ENCODE measurements at places on chromosomes 1 and 21.
A peak's percentile ranks its signal among the peaks of the same experiment; 100 is the strongest.

DNA sequence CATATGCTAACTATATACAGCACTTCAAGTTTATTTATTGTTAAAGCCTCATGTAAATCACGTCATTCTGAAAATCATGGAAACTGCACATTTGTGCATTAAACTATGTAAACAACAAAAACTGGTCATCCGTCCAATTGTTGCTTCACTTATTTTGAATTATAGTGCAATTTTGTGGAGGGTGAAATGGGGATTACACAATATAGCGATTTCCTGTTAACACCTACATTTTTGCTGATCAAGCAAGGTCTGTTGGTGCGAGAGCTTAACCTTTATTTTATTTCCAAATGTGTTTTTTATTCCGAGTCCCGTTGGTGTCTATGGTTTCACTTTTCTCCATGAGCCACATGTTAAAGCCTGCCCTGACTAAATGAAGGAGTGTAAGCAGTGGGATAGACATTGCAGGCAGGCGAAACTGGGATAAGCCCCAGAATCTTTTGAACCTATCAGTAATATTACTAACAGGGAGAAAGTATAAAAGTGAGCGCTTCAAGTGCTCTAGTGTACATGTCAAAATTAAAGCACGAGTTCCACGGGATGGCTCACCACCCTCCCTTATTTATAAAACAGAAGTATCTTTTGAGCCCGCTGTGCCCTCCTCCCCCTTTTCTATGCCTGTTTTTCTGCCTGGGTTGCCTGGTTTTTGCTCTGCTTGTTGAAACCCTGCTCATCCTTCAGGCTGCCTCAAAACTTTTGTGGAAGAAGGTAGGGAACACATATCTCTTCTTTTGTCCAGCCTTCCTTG is 120.7 kb downstream of the NFIA start:
- DNase-seq = no peak

DNA sequence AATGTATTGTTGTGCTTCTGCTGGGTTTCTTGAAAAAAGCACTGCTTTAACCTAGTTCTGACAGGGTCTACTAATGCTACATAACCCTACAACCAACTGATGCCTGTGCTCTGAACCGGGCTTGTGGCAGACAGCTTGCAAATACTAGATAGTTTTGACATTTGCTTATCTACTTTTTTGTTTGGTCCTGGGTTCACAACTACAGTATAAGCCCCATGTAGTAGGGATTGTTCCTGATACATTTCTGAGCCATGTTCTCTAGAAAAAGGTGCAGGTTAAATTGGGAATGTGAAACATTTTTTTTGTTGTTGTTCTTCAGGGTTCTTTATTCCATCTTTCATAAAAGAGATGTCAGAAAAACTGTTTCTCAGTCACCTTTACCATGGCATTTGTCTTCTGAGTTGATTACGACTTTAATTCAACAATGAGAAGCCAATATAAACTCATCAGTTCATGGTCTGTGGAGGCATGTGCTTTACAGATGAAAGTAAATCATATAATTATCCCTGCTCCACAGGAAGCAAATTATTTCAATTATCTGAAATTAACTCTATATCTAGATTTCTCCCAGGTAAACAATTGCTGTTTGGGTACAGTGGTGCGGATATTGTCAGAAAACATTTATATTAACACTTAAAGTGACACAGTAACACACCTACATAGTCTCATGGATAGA is 22.0 kb downstream of the OLFM3 start:
- DNase-seq = no peak

GRCh38 chr1:224782281-224783000 is 147.0 kb upstream of the DNAH14 start:
- no peak for DNase-seq

DNA sequence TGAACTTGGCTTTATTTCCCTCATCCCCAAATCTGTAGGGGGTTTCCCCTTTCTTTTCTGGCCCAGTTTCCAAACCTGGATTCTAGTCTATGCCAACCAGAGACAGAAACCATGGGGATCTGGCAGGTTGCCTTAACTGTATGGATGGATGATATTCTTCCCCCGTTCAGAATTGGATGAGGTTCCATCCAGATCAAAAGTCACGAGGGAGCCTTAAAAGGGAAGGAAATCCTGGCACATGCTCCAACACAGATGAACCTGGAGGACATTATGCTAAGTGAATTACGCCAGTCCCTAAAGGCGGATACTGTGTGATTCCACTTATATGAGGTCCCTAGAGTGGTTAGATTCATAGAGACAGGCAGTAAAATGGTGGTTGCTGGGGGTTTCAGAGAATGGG is 124.4 kb downstream of the HUNK start:
- DNase-seq = no peak

- no peak for DNase-seq
Measured at GRCh38 chr1:58183286-58183685, 363.2 kb downstream of the OMA1 start.

GRCh38 chr1:248243204-248243603 is 12.0 kb downstream of the OR2M4 start:
- peak; percentile 43 for DNase-seq

DNA sequence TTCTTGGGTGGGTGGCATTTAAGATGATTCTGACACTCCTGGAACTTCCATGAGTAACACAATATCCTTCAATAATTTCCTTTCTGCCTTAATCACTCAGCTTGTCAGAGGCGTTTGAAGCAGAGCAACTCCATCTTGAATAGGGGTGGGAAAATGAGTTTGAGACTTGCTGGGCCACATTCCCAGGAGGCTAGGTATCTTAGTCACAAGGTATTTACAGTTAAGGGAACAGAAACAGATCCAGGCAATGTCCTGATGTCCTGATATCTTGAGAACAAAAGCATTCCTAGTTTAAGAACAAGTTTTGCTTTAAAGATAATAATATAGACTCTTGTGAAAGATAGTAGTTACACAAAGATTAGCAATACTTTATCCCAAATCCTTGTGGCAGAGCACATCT is 76.6 kb upstream of the KIAA0040 start:
- DNase-seq = no peak

GRCh38 chr1:201374364-201374763 is 3.1 kb downstream of the TNNT2 start:
- no peak for DNase-seq

GRCh38 chr1:201708085-201708512 is 120.9 kb upstream of the IPO9 start:
- no peak for DNase-seq

DNA sequence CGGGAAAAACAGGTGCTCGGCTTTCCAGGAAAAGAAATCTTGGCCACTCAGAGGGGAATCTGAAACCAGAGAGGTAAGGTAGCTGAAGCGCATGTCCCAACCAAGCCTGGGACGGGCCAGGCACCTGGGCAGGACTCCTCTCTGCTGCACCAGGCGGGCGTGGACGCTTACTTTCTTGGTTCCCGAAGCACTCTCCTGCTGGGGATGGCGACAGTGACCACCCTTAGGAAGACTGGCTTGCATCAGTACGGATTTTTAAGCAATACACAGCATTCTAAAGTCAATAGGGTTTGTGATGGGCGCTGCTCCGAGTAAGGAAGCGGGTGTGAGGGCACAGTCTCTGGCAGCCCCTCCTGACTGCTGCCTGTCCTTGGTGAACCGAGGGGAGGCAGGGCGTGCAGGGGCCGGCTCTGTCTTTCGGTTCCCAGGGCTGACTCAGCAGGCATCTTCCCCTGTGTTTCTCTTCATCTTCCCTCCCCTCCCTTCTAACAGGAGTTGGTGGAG is 74.9 kb upstream of the ANGPTL1 start:
- DNase-seq = no peak

DNA sequence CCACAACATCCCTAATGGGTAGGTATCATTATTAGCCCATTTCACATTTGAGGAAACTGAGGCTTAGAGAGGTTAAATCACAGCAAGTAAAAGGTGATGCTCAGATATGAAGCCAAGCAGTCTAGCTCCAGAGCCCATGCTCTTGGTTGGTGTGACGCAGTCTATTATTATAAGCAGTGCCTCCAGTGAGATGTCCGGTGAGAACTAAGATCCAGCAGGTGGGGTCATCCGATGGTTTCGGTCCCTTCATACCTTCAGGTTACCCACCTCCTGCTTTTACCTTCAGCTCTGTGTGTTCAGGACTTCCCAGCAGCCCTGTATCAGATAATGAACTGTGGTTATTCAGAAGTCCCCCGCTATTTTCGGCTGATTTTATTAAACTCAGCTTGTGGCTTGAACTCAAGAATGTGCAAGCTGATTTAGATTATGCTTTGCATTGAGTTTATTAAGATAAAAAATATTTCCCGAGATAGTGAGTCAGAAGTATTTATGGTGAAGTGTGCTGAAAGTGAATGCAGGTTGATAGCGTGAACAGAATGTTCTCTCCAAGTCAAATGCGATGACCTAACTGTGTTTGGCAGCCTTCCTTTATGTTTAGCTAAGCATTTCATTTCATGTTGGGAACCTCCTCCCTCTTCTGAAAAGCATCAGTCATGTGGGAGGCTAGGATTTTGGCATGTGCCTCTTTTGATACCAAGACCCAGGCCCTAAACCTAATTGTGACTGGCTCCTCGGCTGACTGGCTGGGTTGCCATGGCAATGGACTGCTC is 160.9 kb upstream of the UBE2U start:
- peak; percentile 5 for DNase-seq

GRCh38 chr1:185311589-185312225 is 5.3 kb downstream of the IVNS1ABP start:
- no peak for DNase-seq

GRCh38 chr1:220631238-220631815 is 58.8 kb upstream of the C1orf115 start:
- DNase-seq = no peak

DNA sequence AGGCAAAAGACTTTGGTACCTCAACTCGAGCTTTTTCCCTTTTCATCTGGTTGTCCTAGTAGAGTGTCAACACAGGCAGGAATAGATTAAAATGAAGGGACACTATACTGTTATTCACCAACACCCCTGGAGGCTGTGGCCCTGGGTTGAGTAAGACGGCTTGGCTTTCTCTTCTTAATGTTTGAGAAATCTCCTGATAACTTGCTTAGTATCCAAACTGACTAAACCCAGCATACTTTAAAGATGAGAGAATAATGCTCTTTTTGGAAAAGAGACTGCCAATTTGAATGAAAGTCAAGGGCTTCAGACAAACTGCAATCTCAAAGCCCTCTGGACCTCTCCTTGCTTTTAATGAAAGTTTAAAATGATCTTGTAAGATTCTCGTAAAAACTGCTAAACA is 2.6 kb upstream of the SLC30A1 start:
- DNase-seq = no peak

DNA sequence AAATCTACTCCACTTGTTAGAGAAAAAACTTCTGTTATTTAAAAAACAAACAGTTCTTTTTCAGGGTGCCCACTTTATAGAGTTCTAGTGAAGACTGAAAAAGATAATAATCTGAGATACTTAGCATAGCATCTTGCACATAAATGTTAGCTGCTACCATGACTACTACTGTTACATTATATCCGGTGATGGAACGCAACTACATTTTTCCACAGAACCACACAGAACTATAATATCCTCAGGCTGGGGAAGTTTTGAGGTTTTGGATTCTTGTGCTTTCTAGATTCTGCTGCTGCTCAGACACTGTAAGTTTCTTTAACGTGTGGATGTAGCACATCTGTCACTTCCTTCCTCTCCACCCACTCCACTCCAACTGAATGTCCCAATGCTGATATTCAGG is 110.3 kb downstream of the PTPN14 start:
- DNase-seq = no peak

GRCh38 chr21:41428847-41429246 is 2.8 kb downstream of the MX1 start:
- no peak for DNase-seq

DNA sequence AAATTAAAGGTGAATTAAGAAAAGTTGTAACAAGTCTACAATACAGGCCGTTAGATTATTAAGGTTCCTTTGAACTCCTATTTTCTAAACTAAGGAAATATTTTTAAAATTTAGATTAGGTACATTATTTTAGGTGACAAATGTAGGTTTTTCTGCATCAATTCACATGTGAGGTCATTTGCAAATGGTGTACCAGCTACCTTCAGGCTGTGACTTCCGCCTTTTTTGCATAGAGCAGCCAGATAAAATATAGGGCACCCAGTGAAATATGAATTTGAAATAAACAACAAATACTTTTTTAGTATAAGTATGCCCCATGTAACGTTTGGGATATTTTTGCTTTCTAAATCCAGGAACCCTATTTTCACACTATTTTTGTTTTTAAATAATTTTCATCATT is 544.0 kb downstream of the LMO4 start:
- DNase-seq = no peak

- DNase-seq = peak; percentile 47
Measured at GRCh38 chr1:234584926-234585325, 25.1 kb downstream of the IRF2BP2 start.

GRCh38 chr21:42679319-42680057 is 26.1 kb downstream of the PDE9A start:
- DNase-seq = no peak

DNA sequence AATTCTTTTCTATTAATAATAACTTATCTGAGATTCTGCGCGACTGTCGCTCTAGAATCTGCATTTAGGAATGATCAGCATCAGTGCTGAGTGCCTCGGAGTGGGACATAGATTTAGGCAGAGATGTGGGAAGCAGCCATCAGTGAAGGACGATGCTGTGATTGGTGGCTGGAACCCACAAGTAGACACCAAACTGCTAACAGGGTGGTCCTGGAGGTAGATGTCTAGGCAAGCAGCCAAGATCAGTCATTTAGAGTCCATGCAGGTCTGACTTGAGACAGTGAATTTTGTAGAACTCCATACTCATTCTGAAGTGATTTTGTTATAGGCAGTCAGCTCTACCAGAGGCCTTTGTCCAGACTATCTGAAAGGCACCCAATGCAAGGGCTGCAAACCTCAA is 51.8 kb upstream of the LYST start:
- no peak for DNase-seq

DNA sequence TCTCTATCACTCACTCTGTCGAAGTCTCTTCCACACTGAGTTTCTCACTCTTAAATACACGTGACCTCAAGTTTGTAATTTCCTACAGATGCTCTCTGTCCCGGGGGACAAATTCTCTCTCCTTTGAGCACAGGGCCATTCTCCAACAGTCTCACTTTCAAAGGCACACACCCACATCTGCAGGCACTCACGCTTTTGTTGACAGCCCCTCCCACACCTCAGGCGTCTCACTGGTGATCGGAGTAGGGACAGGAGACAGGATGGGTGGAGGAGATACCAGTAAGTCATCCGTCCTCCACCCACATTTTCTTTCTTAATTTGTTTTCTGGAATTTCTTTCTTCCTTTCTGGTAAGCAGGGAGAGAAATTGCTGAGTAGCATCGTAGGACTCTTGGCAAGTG is 40.6 kb upstream of the GREM2 start:
- DNase-seq = no peak

DNA sequence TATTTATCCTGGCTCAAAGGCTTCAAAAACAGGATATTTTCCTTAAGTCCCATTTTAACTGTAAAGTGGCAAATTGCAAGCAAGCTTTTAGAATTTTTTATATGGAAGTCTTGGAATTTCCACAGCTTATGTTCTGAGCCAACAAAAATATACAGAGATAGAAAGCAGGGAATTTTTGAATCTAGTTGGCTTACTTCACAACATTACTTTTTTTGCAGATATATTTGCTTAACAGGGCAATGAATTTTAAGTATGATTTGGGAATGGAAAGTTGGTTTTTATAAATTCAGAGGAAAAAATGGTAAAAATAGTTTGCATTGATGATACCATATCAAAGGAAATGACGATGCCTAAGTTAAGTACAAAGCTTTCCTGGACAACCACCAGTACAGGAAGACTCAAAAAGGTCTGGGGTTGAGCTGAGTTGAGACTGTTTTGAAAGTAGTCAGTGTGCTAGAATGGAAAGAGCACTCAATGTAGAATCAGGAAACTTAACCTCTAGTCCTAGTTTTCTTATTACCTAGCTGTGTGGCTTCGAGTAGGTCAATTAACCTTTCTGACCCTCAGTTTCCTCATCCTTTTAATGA is 11.0 kb upstream of the VCAM1 start:
- DNase-seq = no peak

Measured in thyroid gland (tissue), 4 donors.